ENCODE measurements at places on chromosomes 1 and 21.

DNA sequence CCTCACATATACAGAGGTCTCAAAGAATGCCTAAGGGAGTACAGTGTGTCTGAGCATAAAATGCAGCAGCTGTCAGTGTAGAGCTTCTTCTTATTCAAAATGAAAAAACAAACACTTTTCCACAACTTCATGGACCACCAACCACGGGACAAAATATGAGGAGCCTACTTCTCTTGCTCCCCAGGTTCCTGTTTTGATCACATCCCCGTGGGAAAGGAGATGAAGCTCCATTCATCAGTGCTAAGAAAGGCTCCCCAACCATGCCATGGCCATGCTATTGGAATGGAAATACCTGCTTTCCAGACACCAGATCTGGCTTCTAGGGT, 383 bp downstream of the CD48 start:
- DNase-seq = no peak

GRCh38 chr21:40595806-40596205, 251.2 kb downstream of the DSCAM start:
- no peak for DNase-seq

DNA sequence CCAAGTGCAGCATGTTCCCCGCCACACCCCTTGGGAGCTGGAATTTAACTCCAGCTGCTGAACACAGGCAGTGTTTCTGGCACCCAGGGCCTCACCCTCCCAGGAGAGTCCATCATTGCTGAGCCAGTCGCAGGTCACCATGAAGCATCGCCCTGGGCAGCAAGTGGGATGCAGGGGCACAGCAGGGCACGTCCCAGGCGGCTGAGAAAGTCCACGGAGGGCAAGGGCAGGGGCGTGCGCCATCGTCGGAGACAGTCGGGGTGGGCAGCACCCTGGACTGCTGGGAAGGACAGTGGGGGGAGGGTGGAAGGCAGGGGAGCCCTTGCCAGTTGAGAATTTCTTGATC, 69.2 kb upstream of the PDE9A start:
- no peak for DNase-seq

- no peak for DNase-seq
These were observed 463.9 kb downstream of the OMA1 start for GRCh38 chr1:58082596-58082995.

- DNase-seq = no peak
These were observed 123.6 kb downstream of the AJAP1 start for GRCh38 chr1:4778056-4778455.

DNA sequence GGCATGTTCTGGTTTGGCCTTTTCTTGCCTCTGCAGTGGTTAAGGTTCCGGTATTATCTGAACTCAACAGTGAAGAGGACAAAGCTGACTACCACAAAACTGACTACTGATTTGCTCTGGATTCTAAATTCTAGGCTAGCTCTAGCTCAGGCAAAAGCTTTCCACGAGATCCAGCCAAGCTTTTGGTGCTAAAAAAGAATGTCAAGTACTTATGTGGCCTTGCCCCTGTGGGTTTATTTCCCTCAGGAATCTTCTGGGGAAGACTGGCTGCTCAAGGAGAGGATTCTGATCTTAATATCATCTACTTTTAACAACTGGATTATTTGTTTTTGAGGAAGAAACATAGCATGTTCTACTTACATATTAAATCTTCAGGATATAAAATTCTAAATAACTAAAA, 26.1 kb upstream of the MTMR11 start:
- DNase-seq = no peak

- no peak for DNase-seq
These were observed 54.7 kb downstream of the ELK4 start for GRCh38 chr1:205576805-205577761.

GRCh38 chr1:31299365-31299764, 2.5 kb downstream of the ZCCHC17 start:
- no peak for DNase-seq

GRCh38 chr1:23613191-23614031, 54.1 kb upstream of the ID3 start:
- DNase-seq = peak; percentile 52

GRCh38 chr1:161017756-161018630, 3.0 kb downstream of the F11R start:
- DNase-seq = no peak

GRCh38 chr1:23581219-23581618, 21.9 kb upstream of the ID3 start:
- no peak for DNase-seq

- DNase-seq = no peak
These were observed 35.0 kb downstream of the ENAH start for GRCh38 chr1:225617956-225618355.

DNA sequence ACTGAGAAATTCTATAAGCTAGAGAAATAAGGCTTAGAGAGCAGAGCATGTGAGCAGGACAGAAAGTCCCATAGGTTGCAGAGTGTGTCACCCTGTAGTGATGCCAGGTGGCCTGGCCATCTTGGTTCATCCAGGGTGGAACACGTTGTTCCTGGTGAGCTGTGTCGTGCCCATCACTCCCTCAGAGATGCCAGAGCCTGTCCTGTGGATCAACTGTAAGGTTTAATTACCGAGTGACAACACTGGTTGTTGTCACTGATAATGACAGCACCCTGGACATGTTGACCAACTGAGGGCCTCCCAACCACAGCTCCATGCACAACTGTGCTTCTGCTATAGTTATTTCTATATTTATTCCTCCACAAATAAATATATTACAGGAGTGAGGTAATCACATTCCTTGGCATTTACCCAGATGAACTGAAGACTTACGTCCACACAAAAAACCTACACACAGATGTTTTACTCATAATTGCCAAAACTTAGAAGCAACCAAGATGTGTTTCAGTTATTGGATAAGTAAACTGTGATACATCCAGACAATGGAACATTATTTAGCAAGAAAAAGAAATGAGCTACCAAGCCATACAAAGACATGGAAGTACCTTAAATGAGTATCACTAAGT, 6.2 kb downstream of the C1orf198 start:
- no peak for DNase-seq

DNA sequence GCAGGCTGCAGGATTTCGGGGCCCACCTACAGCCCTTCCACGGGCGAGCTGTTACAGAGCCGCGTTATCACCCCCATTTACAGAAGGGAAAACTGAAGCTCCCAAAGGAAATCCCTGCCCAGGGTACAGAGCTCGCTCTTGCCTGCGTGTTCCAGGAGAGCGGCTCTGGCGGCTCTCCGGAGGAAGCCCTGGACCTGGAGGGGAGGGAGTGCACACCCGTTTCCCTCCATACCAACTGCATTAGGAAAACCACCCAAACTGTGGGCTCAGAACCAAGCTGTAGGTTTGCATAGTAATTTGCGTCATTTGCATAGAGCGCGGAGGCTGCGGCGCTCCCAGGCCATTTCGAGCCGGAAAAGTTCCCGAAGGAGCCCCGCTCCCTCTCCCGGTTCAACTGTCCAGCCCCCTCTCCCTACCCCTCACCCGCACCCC, 24.7 kb upstream of the ADGRB2 start:
- peak; percentile 27 for DNase-seq

- DNase-seq = no peak
These were observed 30.5 kb downstream of the FMO4 start for GRCh38 chr1:171344473-171344820.

DNA sequence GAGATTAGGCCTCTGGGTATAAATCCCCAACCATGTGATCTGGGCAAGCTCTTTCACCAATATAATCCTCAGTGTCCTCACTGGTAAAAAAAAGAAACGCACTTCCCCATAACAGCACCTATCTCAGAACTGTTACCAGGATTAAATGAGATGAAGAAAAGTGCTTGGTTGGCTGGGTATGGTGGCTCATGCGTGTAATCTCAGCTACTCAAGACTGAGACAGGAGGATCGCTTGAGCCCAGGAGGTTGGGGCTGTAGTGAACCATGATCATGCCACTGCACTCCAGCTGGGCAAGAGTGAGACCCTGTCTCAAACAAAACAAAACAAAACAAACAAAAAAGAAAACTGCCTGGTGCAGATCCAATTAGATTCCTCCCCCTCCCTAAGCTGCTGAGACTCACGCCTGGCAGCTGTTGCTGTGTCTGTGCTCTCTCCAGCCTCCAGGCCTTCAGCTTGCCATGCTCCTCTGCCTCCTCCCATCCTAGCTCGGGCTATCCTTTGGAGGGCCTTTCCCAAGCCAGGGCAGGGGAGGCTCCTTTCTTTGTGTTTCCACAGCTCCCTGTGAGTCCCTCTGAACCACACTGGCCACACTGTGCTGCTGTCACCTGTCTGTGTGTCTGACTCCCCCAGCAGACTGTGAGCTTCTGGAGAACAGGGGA, 19.0 kb downstream of the CYB5RL start:
- no peak for DNase-seq

GRCh38 chr21:29382030-29382654, 83.4 kb downstream of the BACH1 start:
- no peak for DNase-seq

DNA sequence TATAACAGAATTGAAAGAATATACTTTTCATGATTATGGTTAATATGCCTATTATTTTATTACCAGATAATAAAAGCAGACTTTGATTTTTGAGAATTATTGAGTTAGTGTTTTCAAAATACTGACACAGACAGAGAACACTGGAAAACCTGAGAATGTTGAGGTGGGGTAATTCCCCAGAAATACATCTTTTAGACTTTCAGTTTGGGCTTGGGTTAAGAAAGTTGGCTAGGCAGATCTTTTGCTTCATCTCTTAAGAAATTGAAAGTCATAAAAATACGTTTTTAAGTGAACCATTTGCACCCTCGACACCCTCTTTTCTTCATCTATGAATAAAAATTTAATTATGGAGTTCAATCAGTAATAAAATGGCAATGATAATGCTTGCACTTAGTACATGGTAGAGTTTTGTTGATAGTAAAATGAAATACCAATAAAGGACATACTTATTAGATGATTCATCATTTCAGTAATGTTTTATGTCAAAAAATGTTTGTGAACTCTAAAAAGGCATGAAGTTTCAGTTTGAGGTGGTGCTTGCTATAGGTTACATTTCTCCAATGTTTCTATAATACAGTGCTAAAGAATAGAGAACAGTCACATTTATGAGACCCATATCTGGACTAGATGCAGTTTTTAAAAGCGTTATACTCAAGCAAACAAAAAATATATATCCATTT, 1.9 kb upstream of the SAMSN1 start:
- DNase-seq = no peak

DNA sequence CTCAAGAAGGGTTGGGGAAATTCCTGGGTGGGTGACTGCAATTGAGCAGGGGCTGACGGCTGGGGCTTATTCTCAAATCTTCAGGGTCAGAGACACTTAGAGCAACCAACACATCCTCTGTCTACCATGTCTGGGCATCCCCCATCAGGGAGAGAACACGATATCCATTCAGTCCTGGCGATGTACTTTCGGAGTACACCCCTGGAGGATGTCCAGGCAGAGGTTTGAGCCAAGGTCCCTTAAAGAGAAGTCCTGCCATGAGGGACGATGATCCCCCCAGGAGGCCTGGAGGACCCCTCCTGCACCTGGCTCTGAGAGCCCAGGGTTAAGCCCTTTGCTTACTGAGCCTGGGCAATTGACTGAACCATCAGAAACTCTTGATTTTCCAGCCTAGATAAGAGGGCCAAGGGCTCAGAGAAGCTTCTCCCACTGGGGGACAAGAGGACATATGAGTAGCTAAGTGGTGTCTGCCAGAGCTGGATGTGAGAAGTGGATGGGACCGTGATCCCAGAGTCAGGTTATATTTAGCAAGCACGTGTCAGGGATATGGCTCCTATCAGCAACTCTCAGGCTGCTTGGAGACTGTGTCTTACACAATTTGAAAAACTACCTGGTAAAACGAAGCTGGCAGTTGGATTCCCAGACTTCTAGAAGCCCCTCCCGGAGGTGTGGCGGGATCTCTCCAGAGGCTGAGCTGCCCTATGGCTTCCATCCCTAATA, 253.3 kb upstream of the VAMP3 start:
- DNase-seq = no peak
